ENCODE measurements at places on chromosomes 7 and 10.

- DNase-seq: no peak
Measured at GRCh38 chr7:135910393-135911036, 66.6 kb downstream of the MTPN start.

GRCh38 chr10:83023662-83024061 lies 1115.6 kb upstream of the GHITM start:
- no peak for DNase-seq

GRCh38 chr10:113019692-113020474 lies 69.8 kb downstream of the TCF7L2 start:
- DNase-seq: no peak

GRCh38 chr7:30931161-30931928 lies 19.7 kb downstream of the AQP1 start:
- DNase-seq: no peak

DNA sequence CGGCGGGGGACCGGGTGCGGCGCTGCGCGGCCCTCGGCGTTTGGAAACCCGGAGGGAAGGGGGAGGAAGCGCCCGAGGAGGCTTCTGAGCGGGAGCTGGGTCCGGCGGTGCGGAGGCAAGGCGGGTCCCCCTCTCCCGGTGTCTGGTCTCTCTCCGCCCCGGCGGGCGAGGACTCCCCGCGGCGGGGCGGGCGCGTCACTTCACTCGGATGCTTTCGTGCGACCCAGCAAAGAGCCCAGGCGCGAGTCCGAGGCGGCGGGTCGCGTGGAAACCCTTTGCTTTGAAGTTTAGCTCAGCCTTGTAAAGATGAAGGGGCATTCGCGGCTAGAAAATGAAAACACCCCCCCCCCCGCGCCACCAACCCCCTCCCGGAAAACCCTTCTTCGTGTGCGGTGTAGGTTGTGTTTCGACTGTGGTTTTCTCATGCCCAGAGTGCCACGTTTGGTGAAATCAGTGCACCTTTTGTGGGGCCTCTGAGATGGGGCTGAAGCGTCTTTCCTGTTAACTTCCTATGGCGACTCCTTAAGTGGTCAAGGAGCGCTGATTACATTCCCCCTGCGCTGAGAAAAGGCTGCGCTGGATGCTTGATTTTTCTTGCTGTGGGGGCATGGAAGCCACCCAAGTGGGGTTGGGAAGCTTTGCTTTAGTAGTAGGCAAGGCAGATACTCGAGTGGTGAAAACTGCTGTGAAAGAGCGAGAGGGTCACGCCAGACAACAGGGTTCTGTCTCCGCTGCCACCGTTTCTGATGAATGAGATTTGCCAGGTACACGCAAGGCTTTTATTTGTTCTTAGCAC lies 876 bp downstream of the GNAI1 start:
- no peak for DNase-seq

DNA sequence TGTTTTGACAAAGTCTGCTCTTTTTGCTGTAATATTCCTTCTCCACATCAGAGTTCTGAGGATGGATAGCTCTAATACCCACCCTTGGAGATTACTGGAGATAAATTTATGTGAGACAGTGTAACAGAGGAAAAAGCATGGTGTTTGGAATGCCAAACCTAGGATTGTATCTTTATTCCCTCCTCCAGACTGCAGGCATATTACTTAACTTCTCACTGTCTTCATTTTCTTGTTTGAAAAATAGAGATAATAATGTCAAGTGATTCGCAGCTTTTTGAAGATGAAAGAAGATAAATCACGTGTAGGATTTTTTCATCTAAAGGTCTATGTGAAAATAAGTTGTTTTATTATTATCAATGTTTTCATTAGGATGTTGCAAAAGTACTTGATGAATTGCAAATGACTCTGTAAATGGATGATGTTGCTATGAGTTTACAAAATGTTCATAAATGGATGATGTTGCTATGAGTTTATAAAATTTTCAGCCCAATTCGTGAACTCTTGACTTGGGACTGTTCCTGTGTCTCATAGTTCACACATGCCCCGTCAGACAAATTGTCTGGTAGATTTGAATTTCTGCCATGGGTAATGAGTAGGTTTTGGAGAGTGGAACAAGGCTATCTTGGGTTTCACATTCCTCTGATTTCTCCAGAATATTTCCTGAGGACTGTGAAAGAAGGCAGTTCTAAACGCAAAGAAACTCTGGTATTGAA lies 113.1 kb upstream of the IGFBP3 start:
- no peak for DNase-seq

DNA sequence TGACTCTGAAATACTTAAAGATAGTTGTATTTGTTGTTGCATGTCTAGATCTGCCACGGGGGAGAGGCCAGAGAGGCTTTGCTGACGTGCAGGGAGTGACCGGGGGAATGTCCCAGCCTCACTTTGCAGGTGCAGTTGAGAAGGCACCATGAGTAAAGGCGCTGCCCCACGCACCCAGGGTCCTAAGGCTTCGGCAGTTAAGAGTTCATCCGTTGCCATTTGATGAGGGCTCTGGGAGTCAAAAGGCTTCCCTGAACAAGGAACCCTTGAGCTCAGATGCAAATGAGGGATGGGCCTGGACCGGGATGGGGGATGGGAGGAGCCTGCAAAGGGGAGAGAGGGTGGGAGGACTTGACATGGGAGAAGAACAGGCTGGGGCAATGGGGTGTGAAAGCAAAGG lies 20.4 kb downstream of the PPP2R2D start:
- DNase-seq: no peak

GRCh38 chr7:141280100-141280499 lies 206.2 kb downstream of the TMEM178B start:
- DNase-seq: no peak

Measured in stimulated activated CD8-positive, alpha-beta memory T cell treated with anti-CD3 and anti-CD28 coated beads, Interleukin-15, amount 100 ng/mL, for 24 hours (primary cell).